ENCODE measurements at places on chromosomes 7 and 10. TPM values are rescaled to one million over a fixed set of nuclear protein-coding genes. Genes with fewer than 3 reads are reported as not detected.

The GATA3 gene
- 4.4 TPM for total RNA-seq

The NPY4R gene
- total RNA-seq: 34.8 TPM

The ELFN1 gene
- 0.37 TPM for total RNA-seq

The SCART1 gene
- 0.10 TPM for total RNA-seq

The RNF32 gene
- 1.1 TPM for total RNA-seq

The AKR1C2 gene
- total RNA-seq: 3,701 TPM

The GPR141 gene
- total RNA-seq: not detected

The SFRP5 gene
- total RNA-seq: 2.5 TPM

The WIPF3 gene
- 0.48 TPM for total RNA-seq
